IPS DF 19.7 (cell line): ENCODE measurements at places on chromosomes 16 and 17.

- no peak for DNase-seq
Observed at GRCh38 chr16:26186091-26186615, 494.4 kb downstream of the HS3ST4 start.

- no peak for DNase-seq
Observed at GRCh38 chr17:81196505-81197408, 26.0 kb downstream of the CEP131 start.

DNA sequence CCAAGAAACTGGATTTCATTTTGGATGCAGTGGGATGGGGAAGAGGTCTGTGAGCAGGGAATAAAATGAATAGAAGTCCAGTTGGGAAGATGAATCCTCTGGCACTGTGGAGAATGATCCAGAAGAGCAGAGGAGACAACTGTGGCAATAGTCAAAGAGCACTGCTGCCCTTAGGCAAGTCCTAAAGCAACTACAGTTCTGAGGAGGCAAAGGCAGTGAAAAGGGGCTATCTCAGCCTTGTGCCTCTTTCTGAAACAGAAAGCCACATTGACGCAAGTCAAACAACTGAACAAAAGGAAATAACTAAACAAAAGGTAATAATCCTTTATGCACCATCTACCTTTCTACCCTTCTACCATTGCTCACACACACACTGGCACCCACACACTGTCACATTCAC is 238.0 kb upstream of the AXIN2 start:
- no peak for DNase-seq

GRCh38 chr17:48952904-48953303 is 8.3 kb upstream of the SNF8 start:
- DNase-seq = no peak

DNA sequence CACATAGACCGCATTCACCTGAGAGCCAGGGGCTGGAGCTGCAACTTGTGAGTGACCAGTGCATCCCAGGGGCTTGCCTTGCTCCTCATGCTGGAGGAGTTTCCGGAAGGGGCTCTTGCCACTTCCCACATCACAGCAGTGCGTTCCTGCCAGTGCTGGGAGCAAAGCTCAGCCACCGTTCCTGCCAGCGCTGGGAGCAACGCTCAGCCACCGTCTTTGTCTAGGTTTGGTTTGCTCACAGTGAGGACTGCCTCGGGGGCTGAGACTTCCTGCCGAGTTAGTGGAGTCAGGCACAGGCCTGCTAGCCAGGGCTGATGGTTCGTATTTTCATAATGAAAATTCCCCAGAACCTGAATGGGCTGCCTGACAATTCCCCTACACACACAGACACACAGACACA is 5.4 kb upstream of the CHRNE start:
- no peak for DNase-seq

- DNase-seq = no peak
Observed at GRCh38 chr17:924711-925475, 54.7 kb downstream of the NXN start.

GRCh38 chr17:53032861-53033271 is 789.9 kb upstream of the KIF2B start:
- peak; percentile 82 for DNase-seq

- no peak for DNase-seq
Observed at GRCh38 chr17:72165192-72165866, 44.5 kb downstream of the SOX9 start.

GRCh38 chr16:74626741-74627416 is 20.0 kb upstream of the GLG1 start:
- DNase-seq = no peak

- DNase-seq = no peak
Observed at GRCh38 chr16:49552313-49552928, 178.8 kb downstream of the C16orf78 start.
